ENCODE measurements at places on chromosomes 7 and 10.

DNA sequence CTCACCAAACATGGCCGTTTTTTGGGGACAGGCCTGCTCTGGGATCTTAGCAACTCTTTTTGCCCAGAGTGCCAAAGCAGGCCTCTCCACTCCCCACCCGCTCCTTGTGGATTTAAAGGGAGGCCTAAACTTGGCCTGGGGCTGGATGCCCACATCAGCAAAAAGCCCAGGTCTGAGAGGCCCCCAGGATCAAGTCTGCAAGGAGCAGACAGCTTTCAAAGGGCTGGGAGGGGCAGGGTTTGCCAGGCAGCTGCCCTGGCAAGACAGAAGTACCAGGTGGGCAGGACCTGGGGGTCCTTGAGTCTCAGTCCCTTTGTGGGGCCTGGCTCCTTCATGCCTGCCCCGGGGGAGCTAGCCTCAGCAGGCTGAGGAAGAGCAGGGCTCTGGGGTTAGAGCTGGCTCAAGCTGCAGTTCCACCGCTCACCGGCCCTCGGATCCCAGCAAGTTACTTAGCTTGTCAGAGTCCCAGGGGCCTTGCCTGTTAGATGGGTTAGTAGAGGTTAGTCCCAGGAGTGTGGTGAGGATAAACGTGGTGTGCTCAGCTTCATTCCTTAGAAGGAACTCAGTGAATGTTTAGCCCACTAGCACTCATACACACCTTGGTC, 56.2 kb downstream of the ARHGAP22 start:
- no peak for DNase-seq

DNA sequence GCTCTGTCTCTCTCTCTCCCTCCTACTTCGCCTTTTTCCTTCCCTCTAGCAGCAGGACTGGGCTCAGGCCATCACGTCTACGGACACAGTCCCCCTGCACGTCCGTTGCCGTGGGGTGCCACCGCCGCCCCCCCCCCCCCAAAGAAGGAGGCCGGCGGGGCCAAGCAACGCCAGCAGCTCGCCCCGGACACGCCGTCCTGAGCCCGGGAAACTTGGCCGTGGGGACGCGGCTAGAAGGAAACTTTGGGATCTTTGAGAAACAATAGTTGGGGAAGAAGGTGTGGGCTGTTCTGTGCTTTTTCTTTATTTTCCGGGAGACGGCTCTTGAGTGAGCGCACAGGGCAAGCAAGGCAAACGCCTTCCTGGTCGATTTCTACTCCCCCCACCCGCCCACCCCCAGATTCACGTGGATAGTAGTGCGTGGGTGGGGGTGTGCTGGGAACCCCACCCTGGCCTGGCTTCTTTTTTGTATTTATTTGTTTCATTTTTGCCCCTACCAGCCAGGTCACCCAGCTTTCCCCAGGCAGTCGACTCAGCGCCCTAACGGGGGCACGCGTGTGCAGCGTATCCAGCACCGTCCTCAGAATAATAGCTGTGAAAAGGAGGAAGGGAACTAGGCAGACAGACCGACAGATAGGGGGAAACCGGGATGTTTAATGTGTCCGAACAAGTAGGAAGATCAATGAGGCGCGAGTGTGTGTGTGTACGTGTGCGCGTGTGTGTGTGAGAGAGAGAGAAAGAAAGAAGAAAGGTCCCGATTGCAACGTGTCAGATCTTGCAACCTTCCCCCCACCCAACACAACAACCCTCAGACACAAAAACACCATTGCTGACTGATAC, 1.4 kb downstream of the MXI1 start:
- DNase-seq: no peak

DNA sequence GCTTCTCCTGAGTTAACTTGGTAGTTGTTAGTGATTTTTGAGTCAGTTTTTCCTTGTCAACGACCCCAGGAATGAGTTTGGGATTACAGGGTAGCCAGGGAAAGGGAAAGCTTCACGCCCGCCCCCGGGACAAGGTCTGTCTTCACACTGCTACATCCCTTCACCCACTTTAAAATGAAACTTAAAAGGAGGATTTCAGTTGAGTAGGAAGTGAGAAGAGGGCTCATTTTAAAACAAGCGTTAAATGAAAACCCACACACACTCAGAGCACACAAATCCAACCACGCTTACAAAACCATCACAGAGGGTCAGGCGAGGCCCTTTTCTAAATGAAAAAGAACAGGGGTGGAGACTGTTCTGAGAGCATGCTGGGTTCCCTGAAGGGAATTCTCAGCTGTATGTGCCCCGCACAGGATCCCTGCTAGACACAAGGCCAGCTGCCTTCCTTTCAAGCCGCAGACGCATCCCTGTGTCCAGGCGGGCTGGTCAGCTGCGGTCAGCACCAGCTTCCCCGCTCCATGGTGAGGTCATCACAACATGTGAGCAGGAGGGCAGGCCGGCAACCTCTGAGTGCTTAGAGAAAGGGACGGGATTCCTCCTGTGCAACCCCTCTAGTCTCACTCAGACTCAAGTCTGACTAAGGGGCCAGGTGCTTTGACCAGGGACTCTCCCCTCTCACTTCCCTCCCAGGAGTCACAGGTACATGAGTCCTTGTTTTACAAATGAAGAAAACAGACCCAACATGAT, 111.8 kb downstream of the EGFR start:
- DNase-seq: no peak

DNA sequence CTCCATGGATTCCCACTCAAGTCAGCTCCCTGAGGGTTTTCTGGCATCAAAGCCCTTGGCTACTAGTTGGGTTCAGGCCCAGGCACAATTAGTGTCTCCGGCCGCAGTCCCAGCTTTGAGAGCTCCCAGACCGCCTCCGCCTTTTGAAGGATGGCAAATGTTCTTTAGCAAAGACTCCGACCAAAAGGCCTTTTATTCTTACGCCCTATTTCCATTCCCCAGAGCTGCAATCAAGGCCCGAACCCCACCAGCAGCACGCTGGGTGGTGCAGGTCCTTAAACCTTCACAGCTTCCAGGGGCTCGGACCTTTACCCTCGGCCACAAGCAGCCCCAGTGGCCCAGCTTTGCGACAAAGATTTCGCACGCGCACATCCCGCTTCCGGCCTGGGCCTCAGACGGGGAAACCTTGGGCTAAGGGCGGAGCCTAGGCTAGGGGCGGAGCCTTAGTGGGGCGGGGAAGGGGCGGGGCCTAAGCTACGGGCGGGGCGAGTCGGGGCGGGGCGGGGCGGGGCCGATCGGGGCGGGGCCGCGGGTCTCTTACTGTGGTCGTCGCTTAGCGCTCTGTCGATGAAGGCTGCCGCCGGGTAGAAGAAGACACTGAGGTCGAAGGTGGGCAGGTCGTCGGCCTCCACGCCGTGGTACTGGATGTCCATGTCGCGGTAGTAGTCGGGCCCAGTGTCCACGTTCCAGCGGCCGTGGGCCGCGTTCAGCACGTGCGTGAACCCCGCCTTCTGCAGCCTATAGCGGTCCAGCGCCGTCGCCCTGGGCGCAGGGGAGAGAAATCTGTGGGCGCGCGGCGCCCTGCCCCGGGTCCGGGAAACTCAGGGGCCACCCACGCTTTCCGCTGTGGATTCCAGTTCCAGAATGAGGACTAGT, 68.0 kb upstream of the SAMD8 start:
- no peak for DNase-seq

GRCh38 chr7:35551321-35552081, 143.4 kb downstream of the HERPUD2 start:
- no peak for DNase-seq

- no peak for DNase-seq
Measured at GRCh38 chr7:1922870-1923236, 252.8 kb downstream of the ELFN1 start.

DNA sequence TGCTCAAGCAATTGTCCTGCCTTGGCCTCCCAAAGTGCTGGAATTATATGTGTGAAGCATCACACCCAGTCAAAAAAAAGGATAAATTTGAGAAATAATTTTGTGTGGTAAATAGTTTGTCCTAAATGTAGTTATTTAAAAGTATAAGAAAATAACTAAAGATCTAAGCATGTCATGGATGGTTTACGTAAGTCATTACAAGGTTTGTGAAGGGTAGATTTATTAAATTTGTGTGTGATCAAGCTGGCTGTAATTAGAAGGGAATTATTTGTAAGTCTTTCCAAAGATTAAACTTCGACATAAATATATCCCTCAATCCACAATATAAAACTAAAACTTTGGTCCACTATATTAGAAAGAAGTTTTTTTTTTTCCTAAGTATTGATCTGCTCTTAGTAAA, 28.6 kb downstream of the ORC5 start:
- DNase-seq: no peak

- no peak for DNase-seq
Measured at GRCh38 chr7:47893721-47894365, 54.4 kb downstream of the PKD1L1 start.

GRCh38 chr7:101486433-101487104, 123.9 kb downstream of the COL26A1 start:
- no peak for DNase-seq

DNA sequence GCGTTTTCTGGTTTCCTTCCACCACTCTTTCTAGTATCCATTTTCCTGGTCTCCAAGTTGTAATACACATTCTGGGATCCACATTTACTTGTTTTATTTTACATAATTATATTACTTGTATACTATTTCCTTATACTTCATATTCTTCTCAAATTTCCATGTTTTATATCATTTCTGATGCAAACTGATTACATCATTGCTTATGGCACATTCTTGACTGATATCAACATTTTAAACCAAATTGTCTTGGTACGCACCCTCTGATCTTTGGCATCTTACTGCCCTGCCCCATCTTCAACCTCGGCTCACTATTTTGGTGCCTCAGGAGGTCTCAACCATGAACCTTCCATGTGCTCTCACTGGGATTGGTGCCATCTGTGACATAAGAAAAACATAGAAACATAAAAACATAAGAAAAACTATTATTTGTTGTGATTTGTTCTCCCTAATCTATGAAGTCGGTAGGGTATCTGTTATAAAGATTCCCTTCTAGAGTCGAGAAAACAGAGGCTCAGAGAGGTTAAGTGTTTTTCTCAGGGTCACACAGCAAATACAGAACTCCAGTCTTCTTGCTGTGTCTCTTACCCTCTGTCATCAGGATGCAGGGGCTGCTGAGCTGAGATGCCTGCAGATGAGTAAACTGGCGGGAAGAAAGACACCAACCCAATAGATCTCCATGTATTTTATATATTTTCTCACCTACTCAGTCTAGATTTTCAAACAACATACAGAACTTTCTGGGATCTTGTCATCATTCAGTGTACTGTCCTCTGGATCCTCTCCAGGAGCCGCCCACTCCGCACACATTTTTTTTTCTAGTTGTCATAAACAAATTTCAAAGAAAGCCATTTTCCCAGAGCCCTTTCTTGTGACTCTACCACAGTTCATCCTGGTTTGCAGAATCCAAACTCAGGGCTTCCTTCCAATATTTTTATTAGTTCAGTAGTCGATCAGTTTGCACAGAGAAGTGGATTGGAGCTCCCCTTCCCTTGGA, 79.5 kb downstream of the PARP12 start:
- no peak for DNase-seq

Measured in pulmonary artery endothelial cell (primary cell).